ENCODE measurements at places on chromosomes 11 and 22. TPM values are rescaled to one million over a fixed set of nuclear protein-coding genes. Genes with fewer than 3 reads are reported as not detected.

GRCh38 chr22:43260331-43261231 lies 73.6 kb upstream of the TTLL12 start:
- H3K4me1 ChIP-seq = no peaks in the 10 kb centered on the region
- no peaks in the 10 kb centered on the region for H3K36me3 ChIP-seq
- H3K27ac ChIP-seq = no peak overlapping the region
- H3K27me3 ChIP-seq = no peaks in the 10 kb centered on the region
- DNase-seq = no peak
- H3K4me3 ChIP-seq = no peak overlapping the region

GRCh38 chr22:44272401-44272771 lies 40.4 kb downstream of the SHISAL1 start:
- no peaks in the 10 kb centered on the region for H3K27me3 ChIP-seq
- H3K36me3 ChIP-seq = no peaks in the 10 kb centered on the region
- DNase-seq = no peak
- H3K4me1 ChIP-seq = no peaks in the 10 kb centered on the region
- no peak overlapping the region for H3K4me3 ChIP-seq

DNA sequence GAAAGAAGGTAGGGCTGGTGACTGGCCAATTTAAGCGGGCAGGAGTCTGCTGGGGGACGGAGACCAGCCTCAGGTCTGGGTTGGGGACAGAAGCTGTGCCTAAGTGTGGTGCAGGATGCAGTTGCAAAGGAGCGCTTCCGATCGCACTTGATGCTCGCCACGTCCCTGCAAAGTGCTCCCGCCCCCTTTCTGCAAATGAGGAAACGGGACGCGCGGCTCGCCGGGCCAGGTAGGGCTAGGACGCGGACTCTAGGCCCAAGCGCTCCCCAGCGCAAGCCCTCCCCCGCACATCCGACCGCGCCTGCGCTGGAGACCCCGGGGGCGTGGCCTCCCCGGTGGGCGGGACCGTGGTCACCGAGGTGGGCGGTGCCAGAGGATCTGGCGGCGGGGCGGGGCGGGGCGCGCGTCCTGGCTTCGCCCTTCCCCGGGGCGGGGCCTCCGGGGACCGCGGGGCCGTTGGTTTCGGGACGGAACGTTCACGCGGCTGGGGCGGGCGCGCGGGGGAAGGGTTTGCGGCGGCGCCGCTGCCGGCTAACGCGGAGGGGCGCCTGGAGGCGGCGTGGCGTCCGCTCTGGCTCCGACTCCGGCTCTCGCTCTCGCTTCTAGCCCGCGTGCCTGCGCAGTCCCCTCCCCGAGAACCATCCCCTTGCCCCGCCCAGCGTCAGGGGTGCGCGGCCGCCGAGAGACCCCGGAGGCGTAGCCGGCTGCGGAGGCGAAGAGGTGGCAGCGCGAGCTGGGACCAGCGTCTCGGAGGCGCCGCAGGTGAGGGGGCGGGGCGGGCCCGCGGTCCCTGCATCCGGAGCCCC lies at the start of gene FAM118A:
Gene FAM118A, plus strand, starts transcription at position 513 of the 806 bp plus-strand sequence. CDS start 12,446 bp downstream, outside the sequence.
- H3K4me1 ChIP-seq = peaks cover 29% of the 10 kb centered on the region
- no peaks in the 10 kb centered on the region for H3K36me3 ChIP-seq
- no peaks in the 10 kb centered on the region for H3K27me3 ChIP-seq
- H3K4me3 ChIP-seq = peak within 1 kb of the TSS; percentile 88

DNA sequence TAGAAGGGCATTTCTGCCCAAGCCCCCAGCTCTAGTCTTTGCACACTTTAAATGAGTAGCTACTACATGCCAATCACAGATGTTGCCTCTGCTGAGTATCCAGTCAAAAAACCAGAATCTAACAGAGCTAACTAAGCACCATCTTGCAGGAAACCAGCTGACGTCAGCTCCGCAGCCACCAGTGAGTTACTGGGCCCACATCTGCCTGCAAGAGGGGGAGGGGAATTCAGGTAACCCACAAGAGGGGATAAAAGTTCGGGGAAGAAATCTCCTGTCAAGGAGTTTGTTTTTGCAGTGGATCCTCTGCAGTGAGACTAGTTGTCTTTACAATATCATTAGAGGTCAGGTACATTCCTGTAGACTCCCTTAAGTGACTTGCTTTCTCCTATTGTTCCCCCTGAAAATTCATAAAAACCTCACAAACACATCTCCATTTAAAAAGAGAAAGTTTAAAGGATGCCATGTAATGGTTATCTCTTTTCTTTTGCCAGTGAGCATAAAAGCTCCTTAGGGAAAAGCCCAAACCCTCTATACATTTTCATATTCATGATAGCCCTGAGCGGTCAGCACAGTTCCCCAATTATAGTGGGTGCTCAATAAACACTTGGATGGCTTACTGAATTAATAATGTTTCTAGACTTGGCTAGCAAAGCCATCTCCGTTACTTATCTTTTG lies 9.3 kb downstream of the CD44 start:
- no peak for DNase-seq
- H3K4me1 ChIP-seq = no peaks in the 10 kb centered on the region

YPEL4 gene
- 0.66 TPM for total RNA-seq

PHOX2A gene
- total RNA-seq = not detected

All from heart right ventricle (tissue), 16 donors.